Placental pericyte (primary cell): ENCODE measurements at places on chromosomes 7 and 10. TPM values are rescaled to one million over a fixed set of nuclear protein-coding genes. Genes with fewer than 3 reads are reported as not detected.

The VSTM2A gene
- total RNA-seq: not detected in 2 replicates

The PRKAR1B gene
- total RNA-seq: 14.2 and 35.5 TPM in 2 replicates

The PAPOLB gene
- total RNA-seq: under 0.01 and 0.14 TPM in 2 replicates

The LIPK gene
- 0.29 TPM in 1 of 2 replicates, not detected in the other for total RNA-seq

The FFAR4 gene
- not detected in 2 replicates for total RNA-seq

The FBXL15 gene
- 5.7 and 15.8 TPM in 2 replicates for total RNA-seq

The LEP gene
- total RNA-seq: not detected in 2 replicates
